ENCODE measurements at places on chromosomes 2 and 18.

GRCh38 chr2:214856137-214856536, 46.7 kb upstream of the BARD1 start:
- DNase-seq: no peak

DNA sequence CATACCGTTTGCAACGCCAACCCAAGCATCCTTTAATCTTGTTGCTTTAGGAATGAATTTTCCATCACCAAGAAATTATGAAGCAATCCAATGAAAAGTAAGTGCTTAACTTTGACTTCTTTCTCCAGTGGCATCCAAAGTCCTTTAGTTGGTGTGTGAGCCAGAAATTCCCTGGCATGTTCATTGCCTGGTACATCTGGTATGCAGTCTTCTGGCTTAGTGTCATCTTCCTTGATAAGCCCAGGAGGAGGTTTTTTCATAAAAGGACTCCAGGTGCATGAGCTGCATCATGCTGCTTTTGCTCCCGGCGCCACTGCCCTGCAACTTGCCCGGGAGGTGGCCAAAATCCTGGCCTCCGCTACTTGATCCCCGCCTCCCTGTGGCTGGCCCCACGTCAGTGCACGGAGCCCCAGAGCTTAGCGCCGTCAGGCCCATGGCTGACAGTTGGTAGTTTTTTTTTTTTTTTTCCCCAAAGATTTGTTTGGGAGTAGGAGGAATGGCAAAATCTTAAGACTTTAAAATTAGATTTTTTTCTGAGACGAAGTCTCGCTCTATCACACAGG, 58.7 kb downstream of the PUM2 start:
- no peak for DNase-seq

DNA sequence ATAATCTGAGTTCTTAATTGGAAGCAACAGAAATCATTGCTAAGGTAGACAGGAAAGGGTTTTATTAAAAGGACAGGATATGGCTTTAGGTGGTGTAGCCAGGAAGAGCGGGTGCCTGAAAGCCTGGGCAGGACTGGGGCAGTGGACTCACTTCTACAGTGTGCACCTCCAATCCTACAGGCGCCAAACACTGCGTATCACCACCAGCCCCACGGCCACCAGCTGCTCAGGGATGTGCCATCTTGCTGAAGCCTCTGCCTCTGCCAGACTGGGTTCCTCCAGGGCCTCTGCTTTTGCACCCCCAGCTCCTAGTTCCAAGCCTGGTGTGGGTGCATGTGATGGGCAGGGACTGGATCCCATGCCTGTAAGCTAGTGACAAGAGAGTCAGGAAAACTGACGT, 29.7 kb upstream of the DPYSL5 start:
- no peak for DNase-seq

DNA sequence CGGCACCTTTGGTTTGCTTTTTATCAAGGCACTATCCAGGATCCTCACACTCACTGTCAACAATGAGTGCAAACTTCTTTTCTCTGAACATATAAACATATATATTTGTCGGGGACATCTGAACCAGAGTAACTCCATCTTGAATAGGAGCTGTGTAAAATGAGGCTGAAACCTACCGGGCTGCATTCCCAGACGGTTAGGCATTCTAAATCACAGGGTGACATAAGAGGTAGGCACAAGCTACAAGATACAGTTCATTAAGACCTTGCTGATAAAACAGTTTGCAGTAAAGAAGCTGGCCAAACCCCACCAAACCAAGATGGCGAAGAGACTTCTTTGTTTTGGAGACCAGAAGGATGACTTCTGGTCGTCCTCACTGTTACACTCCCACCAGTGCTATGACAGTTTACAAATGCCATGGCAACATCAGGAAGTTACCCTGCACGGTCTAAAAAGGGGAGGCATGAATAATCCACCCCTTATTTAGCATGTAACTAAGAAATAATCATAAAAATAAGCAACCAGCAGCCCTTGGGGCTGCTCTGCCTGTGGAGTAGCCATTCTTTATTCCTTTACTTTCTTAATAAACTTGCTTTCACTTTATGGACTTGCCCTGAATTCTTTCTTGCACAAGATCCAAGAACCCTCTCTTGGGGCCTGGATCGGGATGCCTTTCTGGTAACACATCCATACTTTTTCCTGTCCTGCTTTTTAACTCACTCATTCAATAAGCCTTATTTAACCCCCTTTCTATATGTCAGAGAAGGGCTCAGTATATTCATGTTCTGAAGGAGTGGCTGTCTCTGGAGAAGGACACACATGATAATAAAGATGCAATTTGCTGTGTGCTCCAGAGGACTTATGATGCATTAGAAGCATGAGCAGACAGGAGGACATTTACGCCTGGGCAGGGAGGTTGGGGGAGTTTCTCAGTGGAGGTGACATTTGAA, 65.4 kb downstream of the TACR1 start:
- no peak for DNase-seq

DNA sequence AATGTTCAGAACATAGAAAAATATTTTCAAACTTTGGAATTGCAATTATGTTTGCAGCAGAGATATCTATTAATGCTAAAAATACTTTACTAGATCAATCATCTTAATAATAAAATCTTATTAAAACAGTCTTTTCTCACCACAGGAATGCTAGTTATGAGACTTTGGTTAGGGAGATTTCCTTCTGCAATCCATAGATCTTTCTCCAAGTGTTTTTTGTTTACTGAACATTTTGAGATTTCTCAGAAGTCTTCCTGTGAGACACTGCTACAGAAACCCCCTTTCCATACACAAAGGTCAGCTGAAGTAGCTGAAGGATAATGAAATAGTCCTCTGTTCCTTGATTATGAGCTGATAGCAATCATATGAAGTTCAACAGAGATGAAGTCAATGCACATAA, 59.4 kb upstream of the RAPH1 start:
- peak; percentile 54 for DNase-seq

DNA sequence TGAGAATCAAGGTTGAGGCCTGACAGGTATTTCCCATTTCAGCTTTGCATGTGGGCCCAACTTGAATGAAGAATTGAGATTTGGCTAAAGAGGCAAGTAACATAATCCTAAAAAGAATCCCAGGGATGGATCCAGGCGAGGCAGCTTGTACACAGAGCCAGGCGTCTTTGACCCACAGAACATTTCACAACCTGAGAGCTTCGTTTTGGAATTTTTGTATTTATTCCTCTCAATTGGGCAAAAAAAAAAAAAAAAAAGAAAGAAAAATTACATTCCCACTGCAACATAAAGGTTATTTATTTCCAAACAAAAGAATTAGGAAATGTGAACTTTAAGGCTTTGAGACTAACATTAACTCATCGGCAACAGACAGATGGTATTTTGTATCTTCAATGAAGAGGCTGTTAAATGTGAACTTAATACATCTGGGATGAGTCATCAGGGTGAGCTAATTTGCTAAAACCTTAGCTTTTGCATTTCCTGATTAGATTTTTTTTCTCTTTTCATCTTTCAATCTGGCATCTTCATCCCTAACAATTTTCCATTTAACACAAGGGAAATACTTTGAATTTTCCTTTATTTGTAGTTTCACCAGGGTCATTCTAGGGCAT, 478.5 kb upstream of the TNP1 start:
- peak; percentile 60 for DNase-seq

DNA sequence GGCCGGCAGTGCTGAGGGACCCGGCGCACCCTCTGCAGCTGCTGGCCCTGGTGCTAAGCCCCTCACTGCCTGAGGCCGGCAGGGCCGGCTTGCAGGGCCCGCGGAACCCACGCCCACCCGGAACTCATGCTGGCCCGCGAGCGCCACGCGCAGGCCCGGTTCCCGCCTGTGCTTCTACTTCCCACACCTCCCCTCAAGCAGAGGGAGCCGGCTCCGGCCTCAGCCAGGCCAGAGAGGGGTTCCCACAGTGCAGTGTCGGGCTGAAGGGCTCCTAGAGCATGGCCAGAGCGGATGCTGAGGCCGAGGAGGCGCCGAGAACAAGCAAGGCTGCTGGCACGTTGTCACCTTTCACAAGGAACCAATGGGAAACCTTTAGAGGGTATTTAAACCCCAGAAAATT, 36.8 kb upstream of the ZNF532 start:
- no peak for DNase-seq

- DNase-seq: no peak
Measured at GRCh38 chr18:50356036-50356945, 18.6 kb upstream of the SKA1 start.

- DNase-seq: no peak
Measured at GRCh38 chr18:51915176-51915575, 424.8 kb upstream of the DCC start.

GRCh38 chr2:105431367-105432043, 32.7 kb upstream of the FHL2 start:
- no peak for DNase-seq

DNA sequence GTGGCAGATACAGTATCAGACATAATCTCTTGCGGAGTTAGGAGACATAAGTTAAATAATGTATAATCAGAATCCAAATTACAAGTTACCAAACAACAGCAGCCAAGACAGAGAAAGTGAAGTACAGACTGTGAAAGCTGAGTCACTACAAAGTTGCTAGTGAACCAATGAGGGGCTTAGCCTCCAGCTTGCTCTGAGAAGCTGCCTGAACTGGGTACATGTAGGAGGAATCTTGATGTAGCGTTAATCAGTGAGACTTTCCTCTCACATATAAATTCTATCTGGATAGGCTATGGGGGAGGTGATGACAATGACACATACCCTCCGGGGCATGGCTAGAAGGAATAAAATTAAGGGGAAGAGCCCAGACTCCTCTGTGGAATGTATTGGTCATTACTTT, 1234.3 kb upstream of the DDX18 start:
- no peak for DNase-seq

DNA sequence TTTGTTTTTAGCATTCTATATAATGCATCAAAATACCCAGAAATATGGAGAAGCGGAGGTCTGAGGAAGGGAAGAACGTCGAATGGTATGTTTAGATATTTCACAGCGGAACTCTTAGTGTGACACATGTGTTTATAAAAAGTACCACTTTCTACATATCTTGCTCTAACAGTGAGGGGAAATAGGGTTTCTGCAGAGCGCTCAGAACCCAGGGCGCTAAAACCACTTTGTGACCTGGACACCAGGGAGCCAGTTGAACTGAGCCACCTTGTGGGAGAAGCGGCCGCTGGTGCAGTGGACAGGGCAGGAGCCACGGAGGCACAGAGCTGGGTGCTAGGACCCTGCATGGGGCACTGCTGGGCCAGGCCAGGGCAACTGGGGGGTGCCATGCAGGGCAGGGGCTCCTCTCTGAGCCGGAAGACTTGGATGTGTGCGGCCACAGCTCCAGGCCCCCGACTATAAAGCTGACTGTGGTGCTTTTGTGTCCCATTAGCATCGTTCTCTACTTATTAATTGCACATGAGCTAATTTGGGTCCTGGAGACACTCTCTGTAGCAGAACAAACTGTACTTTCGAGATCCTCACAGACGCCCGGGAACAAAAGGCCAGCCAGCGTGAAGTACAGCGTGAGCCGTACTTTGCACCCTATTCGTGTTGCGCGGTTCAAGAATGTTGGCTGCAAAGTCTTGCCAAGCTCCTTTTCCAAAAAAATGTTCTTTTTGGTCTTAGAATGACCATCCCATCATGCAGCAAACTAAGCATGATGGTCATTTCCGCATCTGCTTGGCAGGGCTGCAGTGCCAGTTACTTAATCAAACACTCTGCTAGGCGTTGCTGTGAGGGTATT, 151.9 kb upstream of the ALKAL2 start:
- no peak for DNase-seq

DNA sequence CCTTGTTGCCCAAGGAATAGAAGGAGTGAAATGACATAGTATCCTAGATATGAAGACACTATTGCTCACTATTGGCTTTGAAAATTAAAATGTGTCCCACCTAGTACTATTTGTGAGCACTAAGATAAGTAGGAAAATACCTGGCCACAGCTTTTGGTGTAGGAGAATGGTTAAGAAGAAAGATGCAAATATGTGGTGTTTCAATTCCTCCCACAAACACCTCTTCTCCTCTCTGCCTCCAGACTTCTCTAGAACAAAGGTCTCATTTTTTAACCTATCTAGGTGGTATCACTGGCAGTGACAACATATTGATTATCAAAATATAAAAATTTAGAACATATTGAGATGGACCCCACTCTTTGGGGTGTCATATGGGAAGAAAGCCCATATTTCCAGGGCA, 929.9 kb upstream of the FANCL start:
- no peak for DNase-seq

DNA sequence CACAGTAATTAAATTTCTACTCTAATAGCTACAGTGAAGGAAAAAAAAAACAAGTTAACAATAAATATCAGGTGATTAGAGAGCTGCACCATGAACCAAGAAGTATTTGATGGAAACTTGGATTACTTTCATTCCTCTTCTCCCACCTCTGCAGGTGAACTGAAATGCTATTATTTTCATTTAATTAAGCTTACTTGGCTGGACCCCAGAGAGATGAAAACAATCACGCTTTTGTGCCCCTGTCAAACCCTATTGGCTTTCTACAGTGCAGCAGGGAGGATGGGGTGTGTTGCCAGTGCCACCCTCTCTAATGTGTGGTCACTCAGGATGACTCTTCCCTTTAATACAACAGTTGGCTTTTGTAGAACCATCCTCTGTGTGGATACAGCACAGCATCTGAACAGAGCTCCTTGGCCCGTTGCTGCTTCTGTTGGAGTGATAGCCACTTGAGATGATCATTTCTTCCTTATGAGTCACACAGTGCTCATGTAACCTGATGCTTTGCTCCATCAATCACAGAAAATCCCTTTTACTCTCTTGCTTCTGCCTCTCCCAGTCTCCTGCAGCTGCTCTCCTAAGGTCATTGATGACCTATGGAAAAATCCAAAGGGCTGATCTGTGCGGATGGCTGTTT, 5.5 kb upstream of the ARL4C start:
- no peak for DNase-seq

DNA sequence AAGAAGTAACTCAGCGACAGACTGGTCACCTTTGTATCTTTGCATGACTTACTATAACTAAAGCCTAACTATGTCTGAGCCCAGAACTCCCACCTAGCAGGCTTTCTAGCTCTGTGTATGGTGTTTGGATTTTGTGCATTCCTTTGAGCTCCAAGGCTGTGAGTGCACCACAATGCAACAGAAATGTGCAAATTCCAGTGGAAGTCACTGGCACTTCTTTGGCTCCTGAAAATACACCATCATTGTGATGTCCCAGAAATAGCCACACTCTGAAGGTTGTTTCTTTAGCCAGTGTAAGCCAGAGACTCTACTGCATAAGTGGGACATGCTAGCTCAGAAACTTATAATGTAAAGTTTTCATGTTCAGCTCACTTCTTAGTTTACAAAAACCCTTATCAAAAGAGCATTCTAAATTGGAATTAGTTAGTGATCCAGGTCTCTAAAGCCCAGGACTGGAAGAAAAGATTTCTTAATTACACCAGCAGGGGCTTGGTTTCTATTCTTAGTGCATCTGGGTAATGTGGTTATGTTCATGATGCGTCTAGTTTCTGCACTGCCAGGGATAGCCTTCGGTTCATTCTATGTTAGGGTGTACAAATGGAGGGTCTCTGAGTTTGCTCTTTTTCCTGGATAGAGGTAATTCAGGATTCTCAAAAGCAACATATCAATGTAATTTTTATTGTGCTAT, 1239.5 kb upstream of the ZEB2 start:
- DNase-seq: no peak

- no peak for DNase-seq
Measured at GRCh38 chr2:202378001-202378400, 1.9 kb downstream of the BMPR2 start.

GRCh38 chr2:457262-457661, 169.4 kb upstream of the ALKAL2 start:
- no peak for DNase-seq

Data from non-pigmented ciliary epithelial cell (primary cell).